ENCODE measurements at places on chromosomes 4 and X.
A peak's percentile ranks its signal among the peaks of the same experiment; 100 is the strongest.

GRCh38 chrX:17552044-17552650 lies 177.1 kb downstream of the NHS start:
- DNase-seq, result no peak

GRCh38 chr4:96677499-96677898 lies 837.6 kb downstream of the PDHA2 start:
- no peak for DNase-seq

GRCh38 chrX:24877854-24878650 lies 137.7 kb downstream of the ARX start:
- no peak for DNase-seq

DNA sequence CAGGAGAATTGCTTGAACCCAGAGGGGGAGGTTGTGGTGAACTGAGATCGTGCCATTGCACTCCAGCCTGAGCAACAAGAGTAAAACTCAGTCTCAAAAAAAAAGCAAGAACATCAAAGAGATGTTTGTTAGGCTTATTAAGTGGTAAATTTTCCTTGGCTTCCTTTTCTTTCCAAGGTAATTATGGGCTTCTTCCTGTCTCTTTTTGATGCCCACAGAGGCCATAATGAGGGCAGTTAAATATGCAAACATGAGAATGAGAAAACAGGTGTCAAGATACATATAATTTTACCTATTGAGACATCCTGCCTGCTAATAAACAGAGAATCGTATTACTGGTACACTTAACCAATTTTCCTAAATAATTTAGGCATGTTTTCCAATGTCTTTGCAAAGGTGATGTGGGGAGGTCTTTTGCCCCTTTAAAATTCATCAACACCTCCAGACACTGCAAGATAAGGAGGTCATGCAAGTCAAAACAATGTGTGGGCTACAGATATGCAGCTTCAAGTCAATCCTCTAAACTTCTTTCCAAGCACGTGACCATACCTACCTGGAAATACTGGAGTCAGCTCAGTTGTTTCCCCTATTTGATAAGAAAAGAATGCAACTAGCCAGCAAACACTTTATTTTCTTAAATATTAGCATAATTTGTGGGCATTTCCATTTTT lies 2.7 kb downstream of the SLC39A8 start:
- DNase-seq, result no peak

DNA sequence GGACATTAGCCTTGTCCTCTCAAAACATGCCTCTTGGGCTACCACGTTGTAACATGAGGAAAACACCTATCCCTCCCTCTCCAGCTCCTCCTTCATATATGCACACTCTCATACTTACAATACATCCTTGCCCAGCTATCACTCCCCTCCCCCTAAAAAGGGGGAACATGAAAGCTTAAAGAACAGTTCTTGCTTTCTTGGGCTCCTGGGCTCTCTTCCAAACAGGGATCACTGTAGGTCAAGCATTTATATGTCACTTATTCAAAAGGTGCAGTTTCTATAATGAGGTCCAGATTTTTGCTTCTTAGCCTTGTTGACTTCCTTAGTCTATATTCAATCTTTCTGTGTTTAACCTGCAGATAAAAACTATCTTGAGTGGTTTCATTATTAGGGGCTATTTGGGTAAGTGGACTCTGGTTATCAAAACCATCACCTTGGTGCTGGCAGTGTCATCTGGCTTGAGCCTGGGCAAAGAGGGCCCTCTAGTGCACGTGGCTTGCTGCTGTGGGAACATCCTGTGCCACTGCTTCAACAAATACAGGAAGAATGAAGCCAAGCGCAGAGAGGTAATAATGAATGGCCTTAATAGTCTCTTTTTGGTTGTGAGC lies 119.4 kb downstream of the AKAP4 start:
- no peak for DNase-seq

DNA sequence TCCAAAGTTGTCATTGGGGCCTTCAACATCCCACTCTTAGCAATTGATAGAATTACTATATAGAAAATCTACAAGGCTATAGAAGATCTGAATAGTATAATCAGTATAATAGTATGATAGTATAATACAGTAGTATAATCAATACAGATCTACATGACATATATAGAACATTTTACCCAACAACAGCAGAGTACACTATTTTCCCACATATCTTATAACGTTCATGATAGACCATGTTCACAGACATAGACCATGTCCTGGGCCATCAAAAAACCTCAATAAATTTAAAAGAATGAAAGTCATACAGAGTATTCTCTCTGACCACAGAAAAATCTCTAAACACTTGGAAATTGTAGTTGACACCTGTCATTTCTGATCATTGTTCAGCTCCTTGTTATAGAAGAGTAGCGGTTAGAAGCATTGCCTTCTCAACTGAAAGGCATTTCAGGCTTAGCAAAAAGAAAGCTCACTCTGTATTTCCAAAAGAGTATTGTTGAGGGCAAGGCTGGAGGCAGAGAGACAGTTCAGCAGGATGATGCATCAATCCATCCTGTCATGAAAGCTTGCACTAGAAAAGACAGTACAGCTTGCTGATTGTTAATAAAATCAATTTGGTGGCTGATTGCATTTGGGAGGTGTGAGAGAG lies 38.8 kb upstream of the ARMCX5 start:
- no peak for DNase-seq

DNA sequence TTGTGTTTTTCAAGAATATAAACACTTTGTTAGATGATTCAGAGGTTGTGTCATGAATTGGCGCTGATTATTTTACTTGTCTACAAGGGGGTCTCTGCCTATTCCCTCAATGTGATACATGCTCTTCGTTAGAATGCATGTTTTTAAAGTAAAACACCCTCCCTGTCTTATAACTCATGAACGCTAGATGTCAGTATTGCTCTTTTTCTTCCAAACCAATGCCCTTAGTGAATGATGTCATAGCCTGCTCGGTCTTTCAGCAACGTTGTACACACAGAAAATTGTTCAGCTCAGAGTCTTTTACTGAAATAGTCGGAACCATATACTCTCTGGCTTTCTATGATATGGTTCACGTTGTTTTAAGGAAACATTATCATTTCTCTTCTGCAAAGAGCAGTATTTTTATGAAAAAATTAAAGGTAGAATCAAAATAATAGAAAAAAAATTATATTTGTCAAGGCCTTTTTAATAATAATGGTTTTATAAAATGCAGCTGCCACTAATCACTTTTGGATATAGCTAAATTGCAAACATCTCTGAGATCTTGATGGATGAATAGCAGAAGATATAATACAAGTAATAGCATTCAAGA lies 292.9 kb downstream of the TLL1 start:
- DNase-seq, result no peak

- no peak for DNase-seq
Observed at GRCh38 chr4:7837597-7838135, 102.0 kb downstream of the AFAP1 start.

GRCh38 chrX:74800062-74800461 lies 125.2 kb downstream of the NEXMIF start:
- DNase-seq, result no peak

DNA sequence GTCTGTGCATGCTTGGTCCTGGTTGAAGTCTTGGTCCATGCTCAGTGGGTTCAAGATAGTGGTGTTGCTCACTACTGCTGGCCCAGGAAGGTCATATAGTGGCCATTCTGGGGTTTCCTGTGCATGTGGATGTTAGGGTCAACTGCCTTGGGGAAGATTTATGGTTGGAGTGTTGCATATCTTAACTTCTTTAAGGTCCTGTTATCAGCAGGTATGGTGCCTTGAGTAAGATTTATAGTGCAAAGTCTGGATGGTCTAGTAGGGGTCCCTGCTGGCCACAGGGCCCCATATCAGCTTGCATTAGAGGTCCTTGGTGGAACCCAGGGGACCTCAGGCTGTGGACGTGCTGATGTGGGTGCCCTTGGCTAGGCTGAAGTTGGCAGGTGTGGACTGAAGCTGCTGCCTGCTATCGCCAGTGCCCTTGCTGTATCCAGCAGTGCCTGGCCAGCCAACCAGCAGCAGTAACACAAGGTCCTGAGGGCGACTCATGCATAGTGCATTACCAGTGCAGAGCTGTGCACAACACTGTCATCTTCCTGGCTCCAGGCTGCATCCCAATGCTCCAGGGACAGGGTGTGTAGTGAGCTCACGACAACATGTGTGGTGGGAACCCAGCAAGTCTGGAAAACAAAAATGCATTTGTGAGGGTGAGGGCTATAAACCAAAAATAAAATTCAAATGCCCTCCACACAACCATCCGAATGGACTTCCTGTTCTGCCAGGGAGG lies 61.0 kb downstream of the BEX3 start:
- DNase-seq, result no peak

GRCh38 chr4:165106518-165106917 lies 6.1 kb downstream of the TMEM192 start:
- no peak for DNase-seq

- no peak for DNase-seq
Observed at GRCh38 chr4:46839128-46839527, 69.9 kb downstream of the COX7B2 start.

- peak; percentile 34 for DNase-seq
Observed at GRCh38 chr4:123564758-123565346, 168.3 kb downstream of the SPRY1 start.

GRCh38 chr4:155675709-155676429 lies 9.2 kb downstream of the GUCY1A1 start:
- no peak for DNase-seq

- DNase-seq, result no peak
Observed at GRCh38 chr4:159014859-159015258, 88.0 kb upstream of the RAPGEF2 start.

- DNase-seq, result no peak
Observed at GRCh38 chrX:19040373-19040772, 56.5 kb upstream of the PHKA2 start.

- no peak for DNase-seq
Observed at GRCh38 chr4:70877556-70877955, 24.6 kb upstream of the MOB1B start.

GRCh38 chr4:145880355-145880960 lies 58.2 kb downstream of the ZNF827 start:
- DNase-seq, result no peak

DNA sequence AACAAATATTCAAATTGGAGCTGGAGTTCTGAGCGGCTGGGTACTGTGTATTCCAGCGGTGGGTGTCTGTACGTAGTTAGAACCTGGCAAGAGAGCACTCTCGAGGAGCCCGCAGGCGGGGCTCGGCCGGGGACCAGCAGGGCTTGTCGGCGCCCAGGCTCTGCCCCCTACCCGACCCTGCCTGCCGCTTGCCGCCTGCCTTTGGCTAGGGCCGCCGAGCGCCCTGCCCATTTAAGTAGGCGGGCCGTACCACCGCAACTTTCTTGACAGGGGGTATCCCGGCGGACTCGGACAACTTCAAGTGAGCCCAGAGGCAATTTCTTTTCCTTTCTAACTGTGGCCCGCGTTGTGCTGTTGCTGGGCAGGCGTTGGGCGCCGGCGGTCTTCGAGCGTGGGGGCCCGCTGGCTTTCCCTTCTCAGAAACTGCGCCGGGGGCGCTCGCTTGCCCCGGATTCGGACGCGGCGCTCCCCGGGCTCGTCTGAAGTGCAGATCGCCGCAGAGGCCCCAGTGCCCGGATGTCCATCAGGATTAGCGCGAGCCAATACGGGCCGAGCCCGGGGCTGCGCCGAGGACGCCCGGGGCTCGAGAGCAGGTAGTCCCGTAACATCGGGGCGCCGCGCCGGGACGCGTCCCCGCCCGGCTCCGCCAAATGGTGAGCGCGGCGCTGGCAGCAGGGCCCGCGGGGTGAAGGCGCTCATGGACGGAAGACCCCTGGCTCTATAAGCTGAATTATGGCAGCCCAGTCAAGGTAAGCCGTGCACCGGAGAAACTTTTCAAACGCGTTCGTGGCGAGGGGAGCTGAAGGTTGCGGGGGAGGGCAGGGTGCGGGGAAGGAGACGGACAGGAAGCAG lies 72.1 kb downstream of the AFF1 start:
- DNase-seq, result peak; percentile 79

DNA sequence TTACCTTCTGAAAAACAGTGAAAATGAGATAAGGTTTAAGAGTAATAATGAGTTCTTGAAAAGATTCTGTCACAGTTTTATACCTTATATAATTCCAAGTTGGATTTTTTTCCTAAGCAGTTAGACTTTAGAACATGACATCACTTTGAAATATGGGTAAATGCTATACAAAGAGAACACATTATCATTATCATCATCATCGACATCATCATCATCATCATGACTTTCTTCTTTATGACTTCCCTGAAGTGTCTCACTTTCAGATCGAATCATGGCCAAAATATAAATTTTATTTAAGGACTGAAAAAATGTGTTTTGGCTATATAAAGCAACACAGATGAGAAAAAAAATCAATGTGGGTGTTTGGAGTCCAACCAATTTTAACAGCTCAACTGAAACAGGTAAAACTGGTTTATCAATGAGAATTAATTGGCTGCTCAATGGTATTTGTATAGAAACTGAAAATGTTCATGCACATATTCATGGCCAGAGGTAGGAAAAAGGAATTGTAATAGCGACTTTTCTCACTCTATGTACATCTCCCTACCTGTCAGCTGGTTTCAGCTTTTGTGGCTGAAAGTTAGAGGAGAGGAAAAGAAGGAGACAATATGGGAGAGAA lies 243.1 kb upstream of the GPC4 start:
- no peak for DNase-seq

GRCh38 chr4:165906272-165906671 lies 33.2 kb downstream of the TLL1 start:
- DNase-seq, result no peak

GRCh38 chrX:78997870-78998558 lies 52.8 kb downstream of the P2RY10 start:
- DNase-seq, result no peak

GRCh38 chr4:185304944-185305690 lies 90.6 kb downstream of the LRP2BP start:
- no peak for DNase-seq

- peak; percentile 58 for DNase-seq
Observed at GRCh38 chr4:1216869-1217294, 32.0 kb downstream of the CTBP1 start.

- no peak for DNase-seq
Observed at GRCh38 chr4:80045786-80046185, 27.2 kb downstream of the ANTXR2 start.

DNA sequence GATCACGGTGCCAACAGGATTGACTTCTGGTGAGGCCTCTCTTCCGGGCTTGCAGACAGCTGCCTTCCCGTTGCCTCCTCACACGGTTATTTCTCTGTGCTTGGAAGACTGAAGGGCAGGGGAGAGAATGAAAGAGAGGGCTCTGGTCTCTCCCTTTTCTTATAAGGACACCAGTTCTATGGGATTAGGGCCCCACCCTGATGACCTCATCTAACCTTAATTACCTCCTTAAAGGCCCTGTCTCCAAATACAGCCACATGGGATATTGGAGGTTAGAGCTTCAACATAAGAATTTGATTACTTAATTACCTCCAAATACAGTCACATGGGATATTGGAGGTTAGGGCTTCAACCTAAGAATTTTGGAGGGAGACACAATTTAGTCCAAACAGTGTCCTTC lies 46.5 kb downstream of the EVC start:
- no peak for DNase-seq

DNA sequence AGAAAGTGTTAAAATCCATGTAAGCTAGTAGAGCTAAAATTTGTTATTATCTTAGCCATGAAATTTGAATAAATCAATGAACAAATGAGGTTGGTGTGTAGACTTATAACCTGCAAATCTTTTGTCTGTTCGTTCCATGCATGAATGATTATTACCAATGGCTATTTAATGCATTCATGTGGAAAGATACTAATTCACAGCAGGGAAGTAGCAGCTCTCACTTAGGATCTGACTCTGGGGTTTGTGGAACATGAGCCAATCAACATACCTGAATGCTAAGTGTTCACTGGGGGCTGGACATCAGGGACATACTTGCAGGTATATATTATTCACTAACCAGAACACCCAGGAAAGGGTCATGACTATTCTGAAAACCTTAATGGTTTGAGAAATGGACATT lies 444.1 kb downstream of the STIM2 start:
- no peak for DNase-seq

- no peak for DNase-seq
Observed at GRCh38 chr4:15470128-15470475, 420 bp downstream of the CC2D2A start.

Data from stimulated activated CD4-positive, alpha-beta T cell treated with anti-CD3 and anti-CD28 coated beads, Interleukin-12 subunit alpha, Interleukin-12 subunit beta, amount 100 ng/mL, for 48 hours (primary cell).